Natural killer cell (primary cell): ENCODE measurements at places on chromosomes 12 and 14.

DNA sequence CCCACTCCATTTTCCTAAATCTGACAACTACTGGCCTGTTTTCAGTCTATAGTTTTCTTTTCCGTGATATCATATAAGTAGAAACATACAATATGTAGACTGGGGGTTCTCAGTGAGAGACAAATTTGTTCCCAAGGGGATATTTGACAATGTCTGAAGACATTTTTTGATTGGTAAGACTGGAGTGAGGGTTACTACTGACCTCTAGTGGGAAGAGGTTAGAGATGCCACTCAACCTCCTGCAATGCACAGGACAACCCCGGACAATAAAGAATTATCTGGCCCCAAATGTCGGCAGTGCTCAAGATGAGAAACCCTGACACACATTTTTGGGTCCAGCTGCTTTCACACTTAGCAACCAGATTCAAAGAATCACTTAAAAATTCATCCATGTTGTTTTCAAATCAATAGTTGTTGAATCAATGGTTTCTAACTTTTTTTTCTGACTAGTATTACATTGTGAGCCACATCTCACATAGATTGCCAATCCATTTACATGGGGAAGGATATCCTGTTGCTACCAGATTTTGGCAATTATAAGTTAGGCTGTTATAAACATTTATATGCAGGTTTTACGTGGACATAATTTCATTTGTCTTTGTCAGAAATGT, 307.1 kb downstream of the RPL10L start:
- no peak for DNase-seq

DNA sequence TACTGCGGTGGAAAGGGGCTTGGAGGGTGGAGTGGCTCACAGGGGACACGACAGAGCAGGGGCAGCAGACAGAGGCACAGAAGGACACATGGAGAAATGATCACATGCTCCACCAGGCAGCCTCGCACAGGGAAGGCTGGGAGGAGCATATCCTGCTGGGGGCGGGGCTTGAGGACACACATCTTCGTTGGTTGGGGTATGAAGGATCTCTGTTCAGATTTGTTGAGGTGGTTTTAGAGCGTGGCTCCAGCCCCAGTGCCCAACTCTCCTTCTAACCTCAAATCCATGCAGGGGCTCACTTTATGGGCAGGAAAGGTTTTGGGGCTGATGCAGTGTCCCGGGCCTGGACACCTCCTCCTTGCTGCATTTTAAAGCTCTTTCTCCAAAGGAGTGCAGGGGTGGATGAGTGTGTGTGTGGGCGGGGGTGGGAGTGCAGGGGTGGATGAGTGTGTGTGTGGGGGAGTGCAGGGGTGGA, 733 bp upstream of the P3H3 start:
- no peak for DNase-seq

GRCh38 chr14:103541709-103542604, 13.0 kb downstream of the TRMT61A start:
- DNase-seq: no peak

DNA sequence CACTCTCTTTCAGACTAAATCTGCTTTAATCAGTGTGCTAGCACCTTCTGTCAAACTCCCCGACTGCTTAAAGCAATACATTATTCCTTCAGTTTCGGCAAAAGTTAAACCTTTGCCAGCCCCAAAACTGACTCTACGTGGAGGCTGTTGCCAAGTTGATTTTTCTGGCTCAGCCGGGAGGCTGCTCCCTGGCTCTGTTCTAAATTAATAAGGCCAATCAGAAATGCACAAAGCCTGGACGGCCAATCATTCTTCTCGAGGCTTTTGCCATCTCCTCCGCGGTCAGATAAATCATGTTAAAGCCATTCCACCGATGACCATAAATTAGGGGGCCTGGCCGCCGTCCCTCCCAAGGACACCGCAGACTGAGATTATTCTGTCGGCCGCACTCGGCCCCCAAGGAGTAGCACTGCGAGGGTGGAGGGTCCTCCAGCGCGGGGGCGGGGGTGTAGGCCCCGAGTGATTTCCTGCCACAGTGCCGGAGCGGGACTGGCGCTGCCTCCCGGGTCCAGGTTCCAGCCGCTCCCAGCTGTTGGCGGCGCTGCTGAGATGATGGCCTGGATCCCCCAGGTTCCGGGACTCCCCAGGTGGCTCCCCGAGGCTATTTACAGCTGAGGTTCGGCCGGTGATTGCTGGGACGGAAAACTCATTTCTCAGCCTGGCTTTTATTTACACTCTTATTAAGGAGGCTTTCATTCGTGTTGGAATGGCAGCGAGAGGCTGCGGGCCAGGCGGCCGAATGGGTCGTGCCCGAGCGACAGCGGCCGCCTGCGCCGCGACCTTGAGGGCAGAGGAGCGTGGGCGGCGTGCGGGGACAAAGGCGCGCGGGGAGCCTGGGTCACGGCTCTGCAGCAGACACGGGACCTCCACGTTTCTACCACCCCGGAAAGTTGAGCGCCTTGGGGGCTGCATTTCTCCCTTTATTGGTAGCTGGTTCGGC, 165.1 kb downstream of the MON2 start:
- DNase-seq: no peak

DNA sequence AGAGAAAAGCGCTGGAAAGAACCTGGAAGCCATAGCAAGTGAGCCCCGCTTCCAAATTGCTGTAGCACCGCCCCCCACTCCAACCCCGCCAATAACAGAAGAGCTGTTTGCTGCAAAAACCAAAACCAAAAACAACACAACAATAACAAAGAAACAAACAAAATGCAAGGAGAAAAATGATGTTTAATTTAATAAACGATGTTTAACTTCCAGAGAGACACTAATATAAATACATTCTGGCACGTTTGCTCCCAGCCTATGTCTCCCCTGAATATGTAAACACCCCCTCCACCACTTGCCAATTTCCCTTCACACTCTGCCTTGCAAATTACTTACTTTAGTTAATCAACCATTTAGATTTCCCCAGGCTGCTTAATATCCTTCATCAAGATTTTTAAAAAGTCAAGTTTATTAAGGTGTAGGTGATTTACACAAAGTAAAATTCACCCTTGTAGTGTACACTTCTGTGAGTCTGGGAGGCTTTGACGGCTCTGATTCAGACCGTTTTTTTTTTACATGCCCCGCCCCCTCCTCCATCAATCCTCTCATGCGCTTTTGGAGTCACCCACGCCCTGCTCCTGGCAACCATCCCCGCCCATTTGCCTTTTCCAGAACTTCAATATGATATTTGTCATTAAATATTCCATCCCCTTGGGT, 482 bp upstream of the IFI27L2 start:
- DNase-seq: no peak

DNA sequence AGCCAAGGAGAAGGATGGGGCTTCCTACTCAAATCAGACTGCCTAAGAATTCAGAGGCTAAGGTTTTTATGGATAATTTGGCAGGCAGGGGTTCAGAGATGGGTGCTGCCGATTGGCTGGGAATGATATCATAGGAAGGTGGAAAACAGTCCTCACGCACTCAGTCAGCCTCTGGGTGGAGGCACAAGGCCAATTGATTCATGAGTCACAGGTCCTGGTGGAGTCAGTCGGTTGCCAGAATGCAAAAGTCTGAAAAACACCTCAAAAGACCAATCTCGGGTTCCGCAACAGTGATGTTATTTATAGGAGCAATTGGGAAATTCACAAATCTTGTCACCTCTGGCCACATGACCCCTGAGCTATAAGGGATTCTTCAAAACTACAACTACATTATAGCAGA, 105.5 kb downstream of the GXYLT1 start:
- no peak for DNase-seq

DNA sequence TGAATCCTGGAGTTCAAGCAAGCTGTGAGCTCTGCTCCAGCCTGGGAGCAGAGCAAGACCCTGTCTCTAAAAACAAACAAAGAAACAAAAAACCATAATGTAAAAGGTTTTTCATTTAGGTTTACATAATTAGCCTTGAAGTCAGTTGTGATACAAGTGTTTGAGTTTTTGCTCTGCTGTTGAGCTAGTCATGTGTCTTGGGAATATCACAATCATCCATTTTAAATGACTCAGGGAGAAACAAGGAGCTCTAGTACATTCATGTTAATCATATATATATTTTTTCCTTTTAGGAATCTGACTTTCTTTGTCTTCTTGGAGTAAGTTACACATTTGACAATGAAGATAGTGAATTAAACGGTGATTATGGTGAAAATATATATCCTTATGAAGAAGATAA, 12.9 kb downstream of the MIA2 start:
- no peak for DNase-seq

DNA sequence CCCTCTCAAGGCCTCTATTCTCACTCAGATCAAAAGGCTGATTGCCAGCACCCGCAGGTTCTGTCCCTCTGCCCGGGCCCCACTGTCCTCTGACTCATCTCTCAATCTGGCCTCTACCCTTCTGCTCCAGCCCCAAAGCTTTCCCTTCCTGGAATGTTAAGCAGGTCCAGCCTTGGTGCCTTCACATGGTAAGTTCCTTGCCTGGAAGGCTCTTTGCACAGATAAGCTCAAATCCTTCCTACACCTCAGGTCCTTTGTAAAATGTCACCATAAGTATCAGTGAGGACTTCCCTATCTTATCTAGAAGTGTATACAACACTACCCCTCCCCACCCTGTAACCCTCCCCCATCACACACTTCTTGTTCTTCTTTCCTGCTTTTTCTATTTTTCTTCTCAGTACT, 22.2 kb downstream of the LPCAT3 start:
- no peak for DNase-seq

DNA sequence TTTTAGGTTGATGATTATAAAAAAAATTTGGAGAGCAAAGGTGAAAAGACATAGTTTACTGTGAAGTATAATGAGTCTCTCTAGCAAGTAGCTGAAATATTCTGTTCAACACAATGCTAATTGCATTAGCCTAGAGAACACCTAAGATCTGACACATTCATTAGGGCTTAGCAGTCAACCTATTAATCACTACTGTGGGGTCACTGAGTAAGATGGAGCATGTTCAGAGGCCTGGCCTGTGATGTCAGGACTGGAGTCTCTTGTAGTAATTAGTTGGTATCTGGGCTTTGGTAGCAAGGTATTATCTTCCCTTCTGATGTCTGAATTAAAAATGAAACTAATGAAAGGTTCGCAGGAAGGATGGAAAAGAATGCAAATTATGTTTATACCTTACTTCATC, 112.7 kb downstream of the SLC16A7 start:
- no peak for DNase-seq

- no peak for DNase-seq
Observed at GRCh38 chr14:24113379-24113800, 1.2 kb upstream of the DCAF11 start.

- no peak for DNase-seq
Observed at GRCh38 chr12:55043542-55043941, 23.8 kb downstream of the NEUROD4 start.

DNA sequence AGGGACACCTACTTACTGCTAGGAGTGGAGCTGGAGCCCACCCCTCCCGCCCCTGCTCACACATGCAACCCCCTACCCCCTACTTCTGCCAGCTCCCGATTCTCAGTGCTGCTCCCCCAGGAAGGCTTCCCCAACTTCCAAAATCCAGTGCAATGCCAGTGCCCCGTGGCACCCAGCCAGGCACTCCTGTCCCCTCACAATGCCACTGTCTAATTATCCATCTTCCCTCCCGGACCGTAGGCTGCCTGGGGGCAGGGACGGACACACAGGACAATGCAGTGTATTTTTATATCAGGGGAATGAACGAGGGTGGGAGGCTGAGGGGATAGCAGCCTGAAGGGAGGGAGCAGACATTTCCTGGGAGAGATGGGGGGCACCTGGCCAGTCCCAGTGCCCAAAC, 12.4 kb downstream of the OTUB2 start:
- DNase-seq: no peak

GRCh38 chr12:111409780-111410430, 4.2 kb downstream of the SH2B3 start:
- peak; percentile 24 for DNase-seq

- DNase-seq: no peak
Observed at GRCh38 chr12:47192051-47192450, 112.3 kb upstream of the AMIGO2 start.

DNA sequence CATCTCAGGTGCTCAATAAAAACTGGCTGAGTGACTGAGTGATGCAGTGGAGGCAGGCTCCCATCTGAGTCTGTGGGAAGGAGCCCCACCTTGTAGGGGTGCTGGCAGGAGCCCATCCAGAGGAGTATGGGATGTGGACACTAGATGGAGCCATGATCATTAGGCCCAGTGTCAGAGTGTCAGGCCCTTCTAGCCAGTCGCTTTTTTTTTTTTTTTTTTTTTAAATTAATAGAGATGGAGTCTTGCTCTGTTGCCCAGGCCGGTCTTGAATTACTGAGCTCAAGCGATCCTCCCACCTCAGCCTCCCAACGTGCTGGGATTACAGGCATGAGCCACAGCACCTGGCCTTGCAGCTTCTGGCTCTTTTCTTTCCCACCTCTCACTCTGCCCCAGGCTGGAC, 11.5 kb downstream of the RITA1 start:
- DNase-seq: no peak

DNA sequence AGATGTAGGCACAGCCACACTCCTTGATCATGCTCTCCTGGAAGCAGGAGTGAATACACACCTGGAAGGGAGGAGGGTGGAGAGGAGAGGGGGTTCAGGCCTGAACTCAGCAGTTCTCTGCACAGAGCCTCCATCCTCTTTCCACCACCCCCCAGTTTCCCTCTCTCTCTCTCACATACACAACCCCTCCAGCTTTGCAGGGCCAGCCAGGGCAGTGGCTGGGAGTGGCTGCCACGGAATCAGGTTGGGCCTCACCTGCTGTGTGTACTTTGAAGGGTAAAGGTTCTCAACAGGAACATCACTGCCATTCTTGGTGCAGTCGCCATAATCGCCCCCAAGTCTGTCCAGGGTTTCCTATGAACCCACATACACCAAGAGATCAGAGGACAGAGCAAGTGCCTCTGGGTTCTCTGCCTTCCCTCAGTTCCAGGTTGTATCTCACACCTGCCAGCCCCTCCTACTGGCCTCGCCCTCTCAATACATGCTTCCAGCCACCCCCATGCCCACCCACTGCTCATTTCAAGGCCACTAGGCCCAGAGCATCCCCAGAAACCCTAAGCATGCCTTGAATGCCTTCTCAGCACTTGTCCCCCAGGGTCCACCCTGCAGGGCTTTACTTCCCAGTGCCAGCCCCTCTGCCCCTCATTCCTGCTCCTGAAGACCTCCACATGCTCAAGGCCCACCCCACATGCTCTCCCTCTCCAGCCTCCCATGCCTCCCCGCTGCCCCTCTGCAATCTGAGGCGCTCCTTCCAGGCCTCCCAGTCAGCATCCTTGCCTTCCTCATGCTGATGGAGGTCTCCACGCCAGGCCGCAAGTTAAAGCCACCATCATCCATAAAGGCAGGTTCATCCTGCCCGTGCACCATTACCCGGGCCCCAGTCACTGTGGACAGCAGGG, 12.9 kb upstream of the TNFRSF1A start:
- no peak for DNase-seq

DNA sequence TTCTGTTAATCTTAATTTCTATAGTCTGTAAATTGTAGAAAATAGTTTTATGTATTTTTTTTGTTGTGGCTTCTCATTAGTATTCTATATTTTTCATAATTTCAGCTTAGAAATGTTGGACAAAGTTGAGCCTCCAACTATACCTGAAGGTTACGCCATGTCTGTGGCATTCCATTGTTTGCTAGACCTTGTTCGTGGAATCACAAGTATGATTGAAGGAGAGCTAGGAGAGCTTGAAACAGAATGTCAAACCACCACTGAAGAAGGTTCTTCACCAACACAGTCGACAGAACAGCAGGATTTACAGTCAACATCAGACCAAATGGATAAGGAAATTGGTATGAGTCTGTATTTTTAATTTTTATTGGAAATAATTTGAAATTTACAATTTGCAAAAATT, 65.7 kb downstream of the MON2 start:
- DNase-seq: no peak

- no peak for DNase-seq
Observed at GRCh38 chr14:104867371-104868059, 2.4 kb downstream of the CEP170B start.
